Naive thymus-derived CD8-positive, alpha-beta T cell (primary cell): ENCODE measurements at places on chromosomes 1 and 21.

- DNase-seq, result no peak
Observed at GRCh38 chr1:206719169-206719839, 34.6 kb downstream of the MAPKAPK2 start.

DNA sequence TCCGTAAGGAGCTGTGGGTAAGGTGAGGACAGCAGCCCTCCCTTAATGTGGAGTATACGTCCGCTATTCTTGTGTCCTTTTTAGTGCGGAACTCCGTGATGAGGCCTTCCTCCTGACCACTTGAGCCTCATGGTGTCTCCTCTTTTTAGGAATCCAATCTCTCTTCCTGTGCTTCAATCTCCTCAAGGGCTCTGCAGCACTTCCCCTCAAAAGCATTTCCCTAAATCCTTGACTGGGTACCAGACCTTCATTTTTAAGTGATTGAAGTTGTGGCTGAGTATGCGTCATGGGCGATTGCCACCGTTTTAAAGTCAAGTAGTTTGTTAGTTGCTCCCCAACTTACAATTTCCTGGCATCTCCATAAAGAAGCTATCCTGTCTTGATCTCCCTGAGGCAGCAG, 62.8 kb downstream of the SAMSN1 start:
- DNase-seq, result no peak

GRCh38 chr1:41674522-41674921, 190.0 kb upstream of the EDN2 start:
- no peak for DNase-seq

- no peak for DNase-seq
Observed at GRCh38 chr1:155598842-155599331, 11.1 kb upstream of the MSTO1 start.

GRCh38 chr1:168469690-168470089, 74.1 kb downstream of the XCL2 start:
- no peak for DNase-seq

DNA sequence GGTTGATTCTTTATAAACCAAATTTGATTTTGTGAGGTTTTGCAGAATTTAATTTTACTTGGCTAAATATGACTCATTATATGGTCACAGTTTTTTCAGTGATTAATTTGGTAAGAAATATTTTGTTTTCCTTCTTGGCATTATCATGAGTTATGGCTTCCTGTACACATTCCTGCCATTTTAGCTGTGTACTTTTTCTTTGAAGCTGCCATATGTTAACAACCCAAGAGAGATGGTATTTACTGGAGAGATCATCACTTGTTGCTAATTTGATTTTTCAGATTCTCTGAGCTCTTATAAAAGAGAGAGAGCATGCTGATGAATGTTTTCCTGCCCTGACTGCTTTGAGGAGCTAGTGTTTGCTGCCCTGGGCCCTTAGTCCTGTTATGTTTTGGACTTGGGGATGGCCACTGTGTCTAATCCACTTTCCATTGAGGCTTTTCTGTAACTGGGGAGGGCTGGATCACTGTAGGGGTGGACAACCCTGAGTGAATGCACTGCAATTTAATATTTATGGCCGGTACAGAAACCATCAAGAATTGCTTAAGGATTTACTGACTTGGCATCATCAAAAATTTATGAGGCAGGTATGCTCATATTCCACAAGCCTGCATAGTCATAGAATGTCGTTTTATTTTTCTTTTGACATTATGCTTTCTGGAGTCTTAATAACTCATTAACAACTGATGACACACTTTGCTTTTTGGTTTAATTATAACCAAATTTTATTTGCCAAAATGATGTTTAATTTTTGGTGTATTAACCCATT, 200.9 kb downstream of the DISC1 start:
- no peak for DNase-seq

- no peak for DNase-seq
Observed at GRCh38 chr1:83746234-83746633, 252.7 kb downstream of the TTLL7 start.
